DMS53 (cell line): ENCODE measurements at places on chromosomes 2 and 18.
A peak's percentile ranks its signal among the peaks of the same experiment; 100 is the strongest.

- no peak for DNase-seq
Observed at GRCh38 chr2:133223226-133223625, 345.0 kb downstream of the NCKAP5 start.

- no peak for DNase-seq
Observed at GRCh38 chr2:208363485-208363884, 43.1 kb upstream of the PTH2R start.

DNA sequence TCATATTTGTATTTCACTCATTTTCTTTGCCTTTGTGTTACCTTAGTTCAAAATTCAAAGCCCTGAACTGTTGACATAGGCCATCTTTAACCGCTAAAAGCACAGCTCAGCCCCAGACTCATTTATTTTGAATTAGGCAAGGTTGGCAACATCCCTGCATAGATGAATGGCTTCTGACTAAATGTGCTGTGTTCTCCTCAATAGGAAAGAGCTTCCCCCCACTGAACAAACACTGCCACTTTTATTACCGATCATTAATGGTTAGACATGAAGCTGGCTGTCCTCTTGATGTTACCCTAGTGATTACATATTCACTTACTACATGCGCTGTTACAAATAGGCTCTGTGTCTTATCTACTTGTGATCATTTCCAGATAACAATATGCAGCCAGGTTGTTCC, 170.7 kb downstream of the ADCYAP1 start:
- DNase-seq = peak; percentile 77

DNA sequence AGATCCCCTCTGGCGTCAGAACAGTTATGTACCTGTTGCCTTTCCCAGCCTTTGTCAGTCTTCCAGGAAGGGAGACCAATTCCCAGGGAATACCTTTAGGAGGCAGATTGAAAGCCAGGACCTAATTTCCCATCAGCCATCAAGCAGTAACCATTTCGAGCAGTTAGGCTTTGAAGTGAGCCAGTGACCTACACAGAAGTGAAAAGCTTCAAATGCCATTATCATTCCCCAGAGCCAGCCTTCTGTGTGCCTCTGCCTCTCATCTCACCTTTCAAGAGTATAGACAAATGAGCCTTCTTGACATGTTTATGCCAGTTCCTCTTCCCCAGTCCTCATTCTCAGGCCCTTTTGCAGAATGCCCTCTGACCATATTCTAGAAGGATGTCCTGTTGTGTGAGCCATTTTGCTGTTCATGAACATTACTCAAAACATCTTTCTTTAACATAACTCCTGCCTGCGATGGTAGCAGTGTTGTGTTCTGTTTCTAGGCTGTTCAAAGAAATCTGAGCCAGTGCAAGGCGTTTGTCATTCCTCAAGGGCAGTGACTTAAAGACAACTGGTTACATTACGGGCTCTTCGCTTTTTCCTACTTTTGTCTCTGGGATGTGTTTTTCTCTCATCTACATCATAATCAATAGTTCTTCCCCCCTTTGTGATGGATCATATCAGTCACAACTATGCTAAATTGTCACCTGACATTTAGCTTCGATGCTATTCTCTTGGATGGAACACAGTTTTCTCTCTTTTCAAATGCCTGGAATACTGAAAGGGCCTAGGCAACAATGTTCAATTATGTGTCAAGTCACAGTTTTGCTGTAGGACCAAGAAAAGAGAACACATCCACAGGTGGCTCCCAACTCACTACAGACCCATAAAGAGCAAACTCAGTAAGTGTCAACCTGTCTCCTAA, 138.6 kb downstream of the ALK start:
- DNase-seq = no peak

- DNase-seq = no peak
Observed at GRCh38 chr2:204023088-204023487, 86.5 kb downstream of the ICOS start.

DNA sequence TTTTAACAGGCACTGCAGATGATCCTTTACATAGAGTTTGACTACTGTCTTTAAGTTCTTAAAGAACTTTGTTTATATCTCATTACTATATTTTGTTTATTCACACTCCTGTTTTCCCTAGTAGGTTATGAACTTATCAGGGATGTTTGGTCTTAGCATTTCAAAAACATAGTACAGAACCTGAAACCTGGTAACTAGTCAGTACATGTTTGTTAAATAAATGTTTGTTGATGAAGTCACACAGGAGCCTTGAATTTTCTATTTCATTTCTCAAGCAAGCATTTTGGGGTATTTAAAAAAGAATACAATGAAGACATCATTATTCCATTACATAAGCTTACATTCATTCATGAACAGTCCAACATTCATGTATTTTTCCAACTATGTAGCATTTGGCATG, 280.3 kb upstream of the ZSWIM2 start:
- DNase-seq = no peak

GRCh38 chr2:113370478-113371091, 66.9 kb upstream of the ZNG1B start:
- DNase-seq = no peak

GRCh38 chr2:223087466-223087865, 35.5 kb downstream of the KCNE4 start:
- no peak for DNase-seq

GRCh38 chr2:21820271-21820670, 696.5 kb downstream of the TDRD15 start:
- no peak for DNase-seq

- DNase-seq = no peak
Observed at GRCh38 chr18:39340418-39340817, 1774.8 kb upstream of the CELF4 start.

- DNase-seq = peak; percentile 51
Observed at GRCh38 chr2:18423636-18424035, 136.8 kb downstream of the RDH14 start.

DNA sequence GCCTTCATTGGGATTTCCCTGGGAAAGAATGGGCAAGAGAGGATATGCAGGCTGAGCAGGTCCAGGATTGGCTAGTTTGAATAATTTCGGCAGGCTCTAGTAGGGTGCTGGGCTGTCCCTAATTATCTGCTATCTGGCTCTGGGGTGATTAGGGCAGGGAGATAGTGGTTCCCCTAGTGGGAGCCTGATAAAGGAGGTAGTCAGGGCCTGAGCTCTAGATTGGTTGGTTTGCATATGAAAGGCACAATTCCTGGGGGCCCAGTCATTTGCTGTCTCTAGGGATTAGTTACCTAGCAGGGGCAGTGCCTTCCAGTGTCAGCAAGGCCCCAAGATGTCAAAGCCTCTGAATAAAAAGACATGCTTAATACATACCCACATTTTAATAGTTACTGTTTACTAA, 690.1 kb upstream of the KLHL29 start:
- no peak for DNase-seq

DNA sequence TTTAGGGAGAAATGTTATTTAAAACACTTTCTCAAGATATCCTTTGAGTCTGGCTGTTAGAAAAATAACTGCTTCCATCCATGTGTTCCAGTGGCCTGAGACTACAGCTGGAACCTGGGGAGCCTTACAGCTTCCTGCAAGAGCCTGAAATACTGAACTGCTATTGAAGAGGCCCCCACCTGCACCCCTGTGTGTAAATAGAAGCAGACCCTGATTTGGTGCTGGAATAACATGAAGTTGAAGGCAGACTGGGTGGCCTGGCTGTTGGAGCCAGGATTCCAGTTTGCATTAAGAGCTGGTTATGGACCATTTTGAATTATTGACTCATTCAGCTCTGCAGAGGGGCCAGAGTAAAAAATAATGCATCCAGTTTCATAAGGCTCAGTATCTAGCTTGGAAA, 61.9 kb downstream of the DIS3L2 start:
- no peak for DNase-seq

DNA sequence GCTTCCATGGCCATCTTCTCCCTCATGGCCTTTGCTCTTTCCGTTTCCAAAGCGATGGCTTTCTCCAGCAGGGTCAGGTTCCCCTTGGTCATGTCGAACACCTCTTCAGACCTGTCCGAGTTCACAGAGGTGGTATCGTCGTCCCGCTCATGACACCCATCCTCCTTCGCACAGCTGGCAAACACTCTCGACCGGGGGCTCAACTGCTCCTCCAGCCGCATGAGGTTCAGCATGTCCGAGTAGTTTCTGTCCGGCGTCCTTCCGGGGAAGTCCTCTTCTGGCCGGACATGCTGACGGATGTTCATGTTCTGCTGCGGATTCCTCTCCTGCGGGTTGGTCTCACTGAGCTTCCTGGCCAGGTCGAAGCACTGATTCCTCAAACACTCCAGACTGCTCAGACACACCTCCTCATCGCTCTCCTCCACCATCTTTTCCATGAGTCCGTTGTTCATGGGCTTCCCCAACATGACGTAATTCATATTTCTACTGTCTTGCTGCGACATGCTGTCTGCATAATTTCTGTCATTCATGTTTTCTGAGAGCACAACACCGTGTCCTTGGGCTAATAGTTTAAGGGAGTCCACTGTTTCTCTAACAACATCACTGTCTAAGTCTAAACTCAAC, 178.2 kb upstream of the PXDN start:
- no peak for DNase-seq

GRCh38 chr2:19786408-19787058, 115.2 kb downstream of the TTC32 start:
- peak; percentile 28 for DNase-seq

DNA sequence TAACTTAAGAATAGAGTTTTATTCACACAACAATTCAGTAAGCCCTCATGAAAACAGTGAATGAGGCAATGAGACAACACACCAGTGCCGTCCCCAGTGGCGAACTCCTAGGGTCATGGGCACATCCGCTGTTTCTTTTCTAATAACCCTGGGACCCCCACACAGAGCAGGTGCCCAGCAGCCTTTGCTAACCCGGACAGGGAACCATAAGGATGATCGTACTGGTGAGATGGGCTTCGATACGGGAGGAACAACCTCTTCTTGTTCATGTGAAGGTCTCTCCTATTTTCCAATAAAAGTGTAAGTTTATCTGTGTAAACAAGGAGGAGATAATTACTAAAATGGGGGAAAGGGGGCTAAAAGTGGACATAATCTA, 97.4 kb upstream of the MGAT4A start:
- no peak for DNase-seq

GRCh38 chr2:157024129-157024528, 233.4 kb upstream of the GALNT5 start:
- DNase-seq = no peak

GRCh38 chr2:69180227-69180626, 167.2 kb downstream of the ANTXR1 start:
- DNase-seq = no peak

GRCh38 chr18:68417166-68417799, 297.6 kb downstream of the TMX3 start:
- peak; percentile 74 for DNase-seq

- DNase-seq = no peak
Observed at GRCh38 chr2:177868806-177869205, 203.8 kb downstream of the PDE11A start.

DNA sequence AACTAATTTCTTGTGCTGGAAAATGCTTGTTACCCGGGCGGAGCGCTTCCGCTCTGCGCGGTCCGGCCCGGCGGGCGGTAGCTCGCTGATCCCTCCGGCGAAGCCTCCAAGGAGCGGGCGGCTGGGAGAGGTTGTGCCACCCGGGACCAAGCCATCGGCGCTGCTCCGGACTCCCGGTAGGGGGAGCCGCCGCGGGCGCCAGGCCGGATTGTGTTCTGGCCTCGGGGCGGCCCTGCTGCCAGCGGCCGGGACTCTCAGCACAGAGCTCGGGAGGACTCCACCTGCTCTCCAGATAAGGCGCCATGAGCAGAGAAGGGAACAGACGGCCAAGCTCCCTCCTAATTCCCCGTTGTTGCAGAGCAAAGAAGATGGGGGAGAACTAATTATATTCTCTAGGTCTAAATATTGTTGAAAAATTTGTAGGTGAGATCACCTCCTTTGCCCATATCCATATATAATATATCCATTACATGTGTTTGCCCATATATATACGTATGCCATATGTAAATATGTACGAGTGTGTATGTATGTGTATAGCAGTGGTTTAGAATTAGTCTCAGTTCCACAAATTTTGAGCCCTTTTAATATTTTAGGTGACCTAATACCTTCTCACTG, 13.8 kb upstream of the SATB2 start:
- DNase-seq = peak; percentile 94

GRCh38 chr2:217897091-217897715, 105.6 kb downstream of the TNS1 start:
- no peak for DNase-seq

DNA sequence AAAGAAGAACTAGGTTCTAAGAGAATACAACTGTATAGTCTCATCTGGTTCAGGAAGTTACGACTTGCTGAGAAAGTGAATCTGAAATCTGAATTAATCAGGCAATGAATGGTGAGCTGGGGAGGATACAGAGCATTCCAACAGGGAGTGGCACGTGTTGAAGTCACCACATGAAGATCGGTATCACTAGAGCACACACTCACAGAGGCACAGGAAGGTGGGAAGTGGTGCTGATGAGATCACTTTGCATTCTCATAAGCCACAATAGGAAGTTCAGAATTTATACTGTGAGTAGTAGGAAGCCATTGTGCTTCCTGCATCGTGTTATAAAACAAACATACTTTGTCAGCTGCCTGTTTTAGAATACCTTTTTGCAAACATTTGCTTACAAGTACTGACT, 615.0 kb upstream of the DDX18 start:
- DNase-seq = peak; percentile 68

GRCh38 chr2:118678985-118679384, 168.5 kb downstream of the EN1 start:
- DNase-seq = no peak

DNA sequence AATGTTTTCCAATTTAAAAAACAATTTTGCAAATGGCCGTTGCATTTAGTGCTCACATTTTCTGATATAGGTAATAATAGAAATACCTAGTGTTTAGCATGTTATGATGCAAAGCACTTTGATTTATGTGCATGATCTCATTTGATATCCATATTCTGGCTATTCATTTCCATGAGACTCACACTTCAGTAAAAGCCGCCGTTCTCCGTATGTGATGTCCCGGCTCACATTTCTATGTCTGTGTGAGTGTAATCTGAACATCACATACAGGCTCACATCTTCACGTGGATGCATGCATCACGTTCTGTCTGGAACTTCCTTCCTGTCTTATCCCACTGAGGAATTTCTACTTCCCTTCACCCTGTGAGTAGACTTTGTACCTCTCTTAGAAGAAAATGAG, 45.8 kb downstream of the DCDC2C start:
- no peak for DNase-seq

DNA sequence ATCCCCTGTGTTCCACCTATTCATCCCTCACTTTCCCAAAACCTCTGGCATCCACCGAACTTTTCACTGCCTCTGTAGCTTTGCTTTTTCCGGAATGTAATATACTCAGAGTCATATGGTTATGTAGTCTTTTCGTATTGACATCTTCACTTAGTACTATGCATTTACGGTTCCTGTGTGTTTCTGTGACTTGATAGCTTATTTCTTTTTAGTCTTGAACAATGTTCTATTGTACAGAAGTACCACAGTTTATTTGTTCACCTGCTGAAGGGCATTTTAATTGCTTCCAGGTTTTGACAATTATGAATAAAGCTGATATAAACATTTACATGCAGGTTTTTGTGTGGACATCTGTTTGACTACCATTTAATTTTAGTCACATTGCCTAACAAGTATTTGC, 154.7 kb upstream of the DOK6 start:
- DNase-seq = peak; percentile 56
